ENCODE measurements at places on chromosomes 6 and 20.
A peak's percentile ranks its signal among the peaks of the same experiment; 100 is the strongest.

- no peak for DNase-seq
These were observed 15.5 kb upstream of the TMEM181 start for GRCh38 chr6:158544428-158544827.

DNA sequence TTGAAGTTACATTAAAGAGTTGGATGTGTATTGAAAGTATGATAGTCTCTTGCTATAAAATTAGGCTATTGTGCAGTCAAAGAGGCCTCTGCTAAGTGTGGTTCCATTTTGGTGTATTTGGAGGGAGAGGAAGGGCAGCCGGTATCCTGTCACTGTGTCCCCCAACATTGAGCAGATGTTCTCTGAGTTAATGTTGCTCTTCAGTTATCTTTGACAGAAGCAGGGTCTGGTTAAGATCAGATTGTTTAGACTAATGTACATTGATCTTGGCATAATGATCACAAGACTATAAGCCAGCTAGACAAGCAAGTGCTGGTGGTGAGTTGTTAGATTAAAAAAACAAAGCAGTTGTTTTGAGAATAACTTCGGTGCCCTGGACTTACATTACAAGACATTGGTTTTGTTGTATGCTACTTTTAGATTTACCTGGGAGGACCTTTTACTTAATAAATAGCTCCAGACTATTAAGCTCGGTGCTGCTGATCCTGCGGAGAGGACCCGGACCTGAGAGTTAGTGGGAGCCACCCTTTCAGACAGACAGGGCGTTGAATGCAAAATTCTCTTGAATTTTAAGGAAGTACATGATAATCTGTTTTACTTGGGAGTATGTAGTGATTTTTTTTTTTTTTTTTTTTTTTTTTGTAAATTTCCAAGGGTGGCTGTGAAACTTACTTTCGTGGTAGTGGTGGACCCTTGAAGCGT is 97.8 kb downstream of the JARID2 start:
- no peak for DNase-seq

DNA sequence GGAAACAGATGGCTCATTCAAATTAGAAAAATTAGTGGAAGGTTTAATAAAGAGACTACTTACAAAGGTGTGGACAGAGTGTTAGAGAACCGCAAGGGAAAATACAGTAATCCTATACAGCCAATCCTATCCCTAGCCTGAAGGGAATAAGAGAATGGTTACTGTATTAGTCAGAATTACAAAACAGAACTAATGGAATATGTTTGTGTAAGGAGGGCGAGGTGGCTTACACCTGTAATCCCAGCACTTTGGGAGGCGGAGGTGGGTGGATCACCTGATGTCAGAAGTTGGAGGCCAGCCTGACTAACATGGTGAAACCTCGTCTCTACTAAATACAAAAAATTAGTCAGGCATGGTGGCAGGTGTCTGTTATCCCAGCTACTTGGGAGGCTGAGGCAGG is 16.3 kb upstream of the TRPC4AP start:
- no peak for DNase-seq

DNA sequence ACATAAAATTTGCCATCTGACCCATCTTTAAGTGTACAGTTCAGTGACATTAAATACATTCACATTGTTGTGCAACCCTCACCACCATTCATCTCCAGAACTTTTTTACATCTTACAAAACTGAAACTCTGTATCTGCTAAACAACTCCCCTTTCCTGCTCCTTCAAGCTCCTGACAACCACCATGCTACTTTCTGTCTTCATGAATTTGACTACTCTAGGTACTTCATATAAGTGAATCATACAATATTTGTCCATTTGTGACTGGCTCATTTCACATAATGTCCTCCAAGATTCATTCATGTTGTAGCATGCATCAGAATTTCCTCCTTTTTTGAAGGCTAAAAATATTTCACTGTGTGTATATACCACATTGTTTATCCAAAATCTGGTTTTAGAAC is 86.9 kb upstream of the SMLR1 start:
- DNase-seq: no peak

DNA sequence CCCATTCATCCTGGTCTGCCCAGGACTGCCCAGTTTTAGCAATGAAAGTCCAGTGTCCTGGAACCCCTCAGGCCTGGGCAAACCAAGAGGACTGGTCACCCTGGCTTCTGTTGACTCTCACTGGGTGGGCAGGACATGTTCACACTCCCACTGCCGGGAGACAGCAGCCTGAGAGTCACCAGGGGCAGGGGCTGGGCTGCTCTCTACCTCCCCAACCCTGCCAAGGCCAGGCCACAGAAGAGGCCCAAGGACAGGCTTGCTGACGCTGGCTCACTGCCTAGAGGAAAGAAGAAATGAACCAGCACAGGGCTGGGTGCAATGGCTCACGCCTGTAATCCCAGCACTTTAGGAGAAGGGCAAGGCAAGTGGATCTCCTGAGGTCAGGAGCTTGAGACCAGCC is 36.9 kb downstream of the C20orf203 start:
- DNase-seq: no peak

DNA sequence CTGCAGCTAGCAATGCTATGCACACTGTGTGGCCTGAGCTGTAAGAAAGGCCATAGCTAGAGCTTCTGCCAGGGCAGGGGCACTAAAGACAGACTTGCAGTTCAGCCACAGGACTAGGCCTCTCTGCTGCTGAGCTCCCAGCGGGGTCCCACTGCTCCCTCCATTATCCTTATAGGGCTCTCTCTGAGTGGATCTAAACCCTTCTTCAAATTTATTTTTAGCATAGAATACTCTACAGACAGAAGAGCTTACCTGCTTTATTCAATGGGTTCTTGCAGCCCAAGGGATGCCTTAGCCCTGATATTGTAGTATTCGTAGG is 100.9 kb upstream of the MLN start:
- DNase-seq: no peak

- DNase-seq: peak; percentile 10
These were observed 3.1 kb downstream of the MMP9 start for GRCh38 chr20:46011631-46012482.

DNA sequence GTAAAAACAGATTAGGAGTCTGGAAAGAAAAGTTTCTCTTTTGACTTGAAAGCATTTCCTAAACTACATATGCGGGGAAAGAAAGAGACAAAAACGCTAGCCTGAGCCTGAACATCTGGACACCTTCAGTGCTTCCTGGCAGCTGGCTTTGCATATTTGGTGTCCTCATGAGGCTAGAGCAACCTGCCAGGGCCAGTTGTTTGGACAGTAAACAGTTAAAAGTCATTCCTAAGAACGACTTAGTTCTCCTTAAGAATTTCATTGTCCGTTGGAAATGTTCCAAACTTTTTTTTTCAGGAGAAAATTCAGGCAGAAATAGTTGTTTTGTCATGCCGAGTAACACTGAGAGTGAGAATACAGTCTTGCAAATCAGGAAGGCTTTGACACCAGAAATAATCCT is 199.8 kb downstream of the SMOC2 start:
- no peak for DNase-seq

- DNase-seq: no peak
These were observed 930.8 kb downstream of the TFAP2A start for GRCh38 chr6:9484091-9484490.

GRCh38 chr6:157403686-157404051 is 22.7 kb downstream of the ZDHHC14 start:
- no peak for DNase-seq

- DNase-seq: no peak
These were observed 47.0 kb downstream of the SLC22A23 start for GRCh38 chr6:3409699-3410384.

GRCh38 chr6:32972353-32973143 is 4.2 kb downstream of the BRD2 start:
- DNase-seq: peak; percentile 45

GRCh38 chr6:113632220-113632864 is 224.8 kb upstream of the MARCKS start:
- peak; percentile 72 for DNase-seq

DNA sequence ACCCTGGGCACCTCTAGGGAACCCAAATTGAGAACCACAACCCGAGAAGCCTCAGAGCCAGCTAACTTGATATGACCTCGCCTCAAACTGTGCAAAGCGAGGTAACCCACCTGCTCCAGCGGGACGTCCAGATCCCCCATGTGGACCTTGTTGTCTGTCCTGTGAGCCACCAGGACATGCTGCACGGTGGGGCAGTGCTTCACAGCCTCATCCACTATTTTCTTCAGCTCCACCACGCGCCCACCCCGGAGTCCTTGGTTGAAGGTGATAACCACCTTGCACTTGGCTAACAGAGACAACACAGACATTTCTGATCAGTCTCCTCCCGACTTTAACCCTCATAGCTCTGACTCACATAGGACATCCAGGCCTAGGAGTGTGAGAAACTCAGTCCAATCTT is 30.8 kb upstream of the APMAP start:
- DNase-seq: no peak

- DNase-seq: peak; percentile 53
These were observed 164.9 kb upstream of the SASH1 start for GRCh38 chr6:148177589-148178233.

DNA sequence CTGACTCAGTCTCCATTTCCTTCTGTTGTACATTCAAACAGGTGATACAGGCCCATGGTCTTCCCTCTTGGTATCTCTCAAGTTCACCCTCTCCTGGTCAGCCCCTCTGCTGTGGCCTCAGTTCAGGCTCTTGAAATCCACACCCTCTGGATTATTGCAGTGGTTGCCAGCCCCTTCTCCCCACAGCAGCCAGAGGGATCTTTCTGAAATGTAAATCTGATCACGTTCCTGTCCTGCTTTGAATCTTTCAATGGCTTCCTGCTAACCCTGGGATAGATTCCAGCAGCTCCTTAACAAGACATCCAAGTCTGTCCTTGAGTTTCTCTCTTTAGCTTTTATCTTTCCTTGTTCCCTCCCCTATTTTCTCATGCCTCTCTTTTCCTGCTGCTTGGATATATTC is 22.2 kb downstream of the CHMP4B start:
- DNase-seq: no peak

DNA sequence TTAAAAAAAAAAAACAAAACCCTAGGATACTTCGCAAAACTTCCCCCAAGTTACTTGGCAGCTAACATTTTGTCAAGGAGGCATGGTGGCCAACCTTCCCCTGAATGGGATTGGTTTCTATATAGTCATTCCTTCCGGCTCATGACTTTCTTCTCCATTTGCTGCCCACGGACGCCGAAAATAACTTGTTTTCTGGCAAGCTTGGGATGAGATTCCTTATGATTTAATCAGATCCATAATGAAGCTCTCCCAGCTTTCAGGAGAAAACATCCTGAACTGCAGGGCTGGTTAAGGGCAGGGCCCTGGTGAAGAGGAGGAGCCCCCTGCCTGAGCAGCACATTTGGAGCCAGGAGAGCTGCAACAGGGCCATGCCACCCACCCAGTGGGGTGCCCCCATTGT is 49.9 kb downstream of the PPP1R16B start:
- DNase-seq: no peak

DNA sequence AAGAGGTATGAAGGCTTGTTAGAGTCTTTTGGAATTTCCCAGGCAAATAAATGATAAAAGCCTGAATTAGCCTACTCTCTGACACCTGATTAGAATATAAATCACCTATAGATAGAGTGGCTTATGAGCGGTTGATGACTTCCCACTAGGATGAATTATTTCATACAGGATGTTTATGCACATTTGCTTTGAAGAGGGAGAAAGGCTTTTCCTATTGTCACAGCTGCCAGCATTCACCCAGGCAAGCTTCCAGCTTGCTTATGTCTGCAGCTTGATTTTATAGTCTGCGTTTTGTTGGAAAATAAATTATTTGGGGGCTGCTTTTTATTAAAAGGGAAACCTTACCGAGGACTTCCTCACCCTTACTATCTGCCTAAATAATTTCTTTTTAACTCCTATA is 51.3 kb upstream of the EIF2S2 start:
- no peak for DNase-seq

- no peak for DNase-seq
These were observed 246.8 kb downstream of the ARID1B start for GRCh38 chr6:157023958-157024357.

- DNase-seq: no peak
These were observed 13.1 kb upstream of the DCBLD1 start for GRCh38 chr6:117469356-117469755.

- no peak for DNase-seq
These were observed 161.0 kb downstream of the GJA1 start for GRCh38 chr6:121596441-121596840.

GRCh38 chr6:129402244-129402643 is 307.7 kb downstream of the ARHGAP18 start:
- DNase-seq: no peak

- peak; percentile 24 for DNase-seq
These were observed 242.6 kb downstream of the ARID1B start for GRCh38 chr6:157019733-157020132.

DNA sequence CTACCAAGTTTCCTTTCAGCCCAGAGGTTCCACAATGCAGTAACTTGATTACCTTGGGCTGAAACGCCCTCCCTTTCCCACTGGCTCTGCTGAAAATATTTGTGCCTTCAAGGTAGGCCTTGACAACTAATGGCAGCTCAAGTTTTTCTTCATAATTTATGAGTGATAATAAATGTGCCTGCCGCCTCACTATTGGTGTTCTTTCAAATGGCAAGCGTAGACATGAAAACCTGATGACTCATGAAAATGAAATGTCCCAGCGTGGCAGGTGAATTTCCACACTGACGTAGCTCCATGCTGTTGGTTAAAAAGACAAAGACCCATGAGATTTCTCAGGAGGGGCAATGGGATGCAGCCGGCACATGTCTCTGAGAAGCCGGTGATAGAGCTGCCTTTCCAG is 107.2 kb upstream of the GGTLC1 start:
- no peak for DNase-seq

DNA sequence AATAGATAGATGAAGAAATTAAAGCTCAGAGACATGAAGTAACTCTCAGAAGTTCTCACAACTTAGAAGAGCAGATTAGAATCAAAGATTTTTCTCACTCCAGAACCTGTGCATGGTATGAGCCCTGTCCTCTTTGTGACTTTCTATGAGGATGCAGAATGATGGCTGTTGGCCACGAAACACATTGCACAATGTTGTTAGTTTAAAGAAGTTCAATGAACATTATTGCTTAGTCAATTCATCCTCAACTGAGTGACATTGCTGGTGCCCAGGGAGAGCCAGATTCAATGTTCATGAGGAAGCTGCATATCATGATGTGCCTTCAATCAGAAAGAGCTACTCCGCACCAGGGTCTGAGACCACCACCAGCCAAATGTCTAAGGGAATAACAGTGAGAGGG is 633.1 kb downstream of the PTPRT start:
- no peak for DNase-seq

DNA sequence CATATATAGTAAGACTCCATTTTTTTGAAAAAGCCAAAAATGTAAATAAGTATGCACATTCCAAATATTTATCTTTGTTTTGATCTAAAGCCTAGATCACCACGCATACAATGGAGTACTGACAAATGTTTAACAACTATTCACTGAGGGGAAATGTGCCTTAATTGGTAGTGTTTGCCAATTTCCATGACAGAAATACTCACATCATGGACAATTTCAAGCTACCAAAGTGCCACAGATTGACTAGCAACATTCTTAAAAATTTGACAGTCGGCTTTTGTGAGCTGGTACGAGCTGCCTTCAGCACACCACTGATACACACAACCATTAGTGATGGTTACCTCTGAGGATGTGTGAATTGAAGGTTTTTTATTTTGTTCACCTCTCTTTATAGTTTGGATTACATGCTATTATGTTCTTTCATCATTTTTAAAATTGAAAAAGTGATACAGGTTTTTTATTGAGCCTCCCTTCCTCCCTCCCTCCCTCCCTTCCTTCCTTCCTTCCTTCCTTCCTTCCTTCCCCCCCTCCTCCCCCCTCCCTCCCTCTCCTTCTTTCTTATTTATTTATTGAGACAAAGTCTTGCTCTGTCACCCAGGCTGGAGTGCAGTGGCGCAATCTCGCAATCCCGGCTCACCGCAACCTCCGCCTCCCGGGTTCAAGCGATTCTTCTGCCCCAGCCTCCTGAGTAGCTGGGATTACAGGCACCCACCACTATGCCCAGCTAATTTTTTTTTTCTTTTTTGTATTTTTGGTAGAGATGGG is 19.2 kb downstream of the SMPDL3A start:
- DNase-seq: no peak

All from SJSA1 (cell line).